ENCODE measurements at places on chromosomes 11 and 22. TPM values are rescaled to one million over a fixed set of nuclear protein-coding genes. Genes with fewer than 3 reads are reported as not detected.

Gene CCDC88B
- total RNA-seq = 14.7 TPM

Gene CATSPERZ
- 1.7 TPM for total RNA-seq

Gene FOXRED2
- total RNA-seq = 19.9 TPM

Gene ZNRD2
- total RNA-seq = 66.8 TPM

Gene CD82
- total RNA-seq = 16.7 TPM

Gene ART1
- not detected for total RNA-seq

Gene TSGA10IP
- not detected for total RNA-seq

Gene CLTCL1
- 7.1 TPM for total RNA-seq

Gene MFNG
- total RNA-seq = 4.5 TPM

Gene ADORA2A
- 3.6 TPM for total RNA-seq
